Activated naive CD4-positive, alpha-beta T cell treated with anti-CD3 and anti-CD28 coated beads for 36 hours (primary cell): ENCODE measurements at places on chromosomes 2 and 18. TPM values are rescaled to one million over a fixed set of nuclear protein-coding genes. Genes with fewer than 3 reads are reported as not detected.
A peak's percentile ranks its signal among the peaks of the same experiment; 100 is the strongest.

The SFTPB gene
- not detected for total RNA-seq

The CAD gene
- 109 TPM for total RNA-seq

The CD207 gene
- not detected for total RNA-seq

The IHH gene
- not detected for total RNA-seq

The MTCL1 gene
- total RNA-seq: 0.15 TPM

The ACADL gene
- total RNA-seq: not detected

The FBXO41 gene
- total RNA-seq: 11.8 TPM

The SNED1 gene
- total RNA-seq: 0.35 TPM

The MERTK gene
- total RNA-seq: 0.57 TPM

The DLGAP1 gene
- total RNA-seq: not detected

The KATNAL2 gene
- total RNA-seq: 0.45 TPM

The CLEC4F gene
- total RNA-seq: not detected

GRCh38 chr2:70385966-70386595 is 84.2 kb upstream of the FAM136A start:
- no peak for DNase-seq

- DNase-seq: no peak
Measured at GRCh38 chr2:190447766-190448165, 39.6 kb downstream of the MFSD6 start.

- DNase-seq: no peak
Measured at GRCh38 chr2:165909466-165909865, 44.1 kb downstream of the TTC21B start.

DNA sequence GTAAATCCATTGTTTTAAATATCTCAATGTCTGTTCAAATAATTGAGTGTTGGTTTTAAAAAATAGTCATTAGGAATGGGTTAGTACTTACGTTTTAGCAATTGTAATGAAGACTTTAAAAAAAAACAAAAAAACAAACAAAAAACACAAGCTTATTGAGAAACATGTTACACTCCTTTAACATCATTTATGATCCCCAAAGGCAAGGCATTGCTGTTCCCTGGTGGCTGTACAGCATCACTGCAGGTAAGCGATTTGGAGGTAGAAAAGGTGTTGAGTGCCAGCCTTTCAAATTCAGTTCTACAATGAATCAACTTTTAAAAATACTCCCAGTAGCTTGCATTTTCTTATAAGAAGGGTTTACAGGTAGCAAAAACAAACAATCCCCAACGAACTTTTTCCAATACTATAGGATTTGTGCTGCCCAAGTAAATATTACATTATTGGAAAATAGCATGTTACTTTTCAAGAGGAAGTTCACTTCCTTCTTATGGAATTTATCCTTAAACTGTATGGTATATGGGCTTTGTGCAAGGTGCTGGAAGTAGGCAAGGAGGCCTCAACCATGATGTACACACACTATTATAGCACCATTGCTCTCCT is 27.5 kb downstream of the CNRIP1 start:
- peak; percentile 16 for DNase-seq

DNA sequence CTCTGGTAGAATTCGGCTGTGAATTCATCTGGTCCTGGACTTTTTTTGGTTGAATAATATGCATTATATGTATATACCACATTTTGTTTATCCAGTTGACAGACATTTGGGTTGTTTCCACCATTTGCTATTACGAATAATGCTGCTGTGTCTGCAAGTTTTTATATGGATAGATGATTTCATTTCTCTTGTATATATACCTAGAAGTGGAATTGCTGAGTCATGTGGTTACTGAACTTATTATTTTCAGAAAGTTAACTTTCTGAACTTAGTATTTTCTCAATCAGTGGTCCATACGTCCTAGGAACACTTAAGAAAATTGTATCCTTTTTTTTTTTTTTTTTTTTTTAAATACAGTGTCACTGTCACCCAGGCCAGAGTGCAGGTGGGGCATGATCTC is 63.3 kb downstream of the RIF1 start:
- no peak for DNase-seq

GRCh38 chr2:217489145-217489960 is 513.4 kb downstream of the TNS1 start:
- DNase-seq: no peak

DNA sequence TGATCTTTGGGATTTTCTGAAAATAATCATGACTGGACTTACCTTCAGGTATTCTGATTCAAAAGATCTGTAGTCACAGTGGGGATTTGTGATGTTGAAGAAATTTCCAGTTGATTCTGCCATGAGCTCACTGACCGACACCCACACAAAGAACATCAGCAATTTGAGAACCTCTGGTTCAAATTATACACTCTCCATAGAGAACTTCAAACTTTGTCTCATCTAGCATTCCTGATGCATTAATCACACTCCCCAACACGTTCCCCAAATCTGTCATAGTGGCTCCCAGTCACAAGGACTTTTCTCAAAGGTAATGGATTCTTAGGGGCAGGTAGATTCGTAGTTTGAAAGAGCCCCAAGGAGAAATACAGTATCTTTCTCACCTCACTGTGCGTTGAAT is 584.3 kb downstream of the FBXO15 start:
- no peak for DNase-seq

GRCh38 chr2:121858369-121858768 is 102.9 kb downstream of the TSN start:
- DNase-seq: no peak

GRCh38 chr2:205496370-205496769 is 185.9 kb upstream of the NRP2 start:
- DNase-seq: no peak

GRCh38 chr2:5410991-5411700 is 281.0 kb upstream of the SOX11 start:
- no peak for DNase-seq

- no peak for DNase-seq
Measured at GRCh38 chr2:53600815-53601214, 166.8 kb upstream of the CHAC2 start.

- no peak for DNase-seq
Measured at GRCh38 chr2:48249631-48250473, 280.1 kb upstream of the STON1 start.

- no peak for DNase-seq
Measured at GRCh38 chr18:21980744-21981143, 188.6 kb upstream of the GATA6 start.

GRCh38 chr2:99850084-99850710 is 292.2 kb downstream of the AFF3 start:
- no peak for DNase-seq

- no peak for DNase-seq
Measured at GRCh38 chr2:85736456-85737355, 17.1 kb upstream of the ATOH8 start.

DNA sequence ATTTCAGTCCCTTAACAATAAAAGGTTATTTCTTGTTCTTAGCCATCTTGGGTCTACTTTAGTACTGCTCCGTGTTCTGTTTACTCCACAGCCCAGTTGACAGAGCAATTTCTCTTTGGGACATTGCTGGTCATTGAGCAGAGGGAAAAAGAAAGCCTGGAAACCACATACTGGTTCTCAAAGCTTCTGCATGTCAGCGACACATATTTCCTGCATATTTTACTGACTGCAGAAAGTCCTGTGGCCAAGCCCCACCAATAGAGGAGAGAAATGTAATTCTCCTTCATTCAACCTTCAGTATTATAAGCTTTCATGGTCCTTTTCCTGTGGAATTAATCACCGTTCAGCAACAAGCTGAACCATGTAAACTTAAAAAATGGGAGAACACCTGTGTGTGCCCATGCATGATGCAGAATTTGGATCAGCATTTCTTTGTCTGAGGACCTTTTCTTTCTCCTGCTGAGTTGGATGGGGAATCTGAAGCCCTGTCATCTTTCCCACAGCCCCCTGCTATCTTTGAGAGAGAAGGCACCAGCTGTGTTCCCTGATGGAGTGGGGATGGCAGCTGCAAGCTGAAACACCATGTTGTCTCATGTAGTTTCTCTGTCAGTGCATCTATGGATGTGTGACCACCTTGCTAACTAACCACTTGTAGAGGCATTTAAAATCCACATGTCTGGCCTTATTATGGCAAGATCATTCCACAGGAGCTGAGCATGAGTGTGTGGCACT is 431.6 kb downstream of the MEIS1 start:
- no peak for DNase-seq

GRCh38 chr18:79442508-79443221 is 46.9 kb downstream of the NFATC1 start:
- DNase-seq: no peak

DNA sequence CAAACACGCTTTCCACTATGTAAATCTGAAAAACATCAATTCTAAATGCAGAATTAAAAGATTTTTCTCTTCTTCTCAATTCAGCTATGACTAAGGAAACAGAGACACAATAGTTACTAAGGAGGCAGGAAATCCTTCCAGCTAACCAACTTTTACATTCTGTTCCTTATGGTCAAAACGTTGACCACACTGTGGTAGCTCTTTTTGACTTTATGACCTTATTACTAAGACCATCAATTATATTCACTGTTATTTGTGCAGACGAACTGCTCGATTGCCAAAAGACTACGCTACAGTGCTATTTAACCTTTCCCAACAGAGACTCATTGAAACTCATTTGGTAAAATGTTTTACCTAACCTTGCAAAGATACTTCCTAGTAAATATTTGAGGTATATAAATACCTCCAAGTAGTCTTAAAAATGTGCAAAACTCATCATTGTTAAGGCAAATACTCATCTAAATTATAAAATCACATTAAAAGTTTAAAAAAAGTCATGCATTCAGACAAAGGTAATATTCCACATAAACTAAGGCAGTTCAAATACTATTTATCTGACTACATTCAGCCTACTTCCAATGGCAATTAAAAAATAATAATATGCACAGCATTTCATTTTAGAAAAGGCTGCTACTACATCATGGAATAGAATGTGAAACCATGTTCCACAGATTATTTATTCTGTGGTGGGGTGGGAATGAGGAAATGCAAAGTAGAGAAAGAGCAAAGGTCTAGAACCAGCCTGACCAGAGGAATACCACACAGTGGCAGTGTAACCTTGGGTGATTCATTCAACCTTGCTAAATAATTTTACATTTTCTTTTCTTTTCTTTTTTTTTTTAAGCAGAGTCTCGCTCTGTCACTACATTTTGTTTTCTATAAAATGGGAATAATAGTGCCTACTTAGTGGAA is 139.9 kb downstream of the THADA start:
- DNase-seq: no peak
